ENCODE measurements at places on chromosomes 4 and X.

DNA sequence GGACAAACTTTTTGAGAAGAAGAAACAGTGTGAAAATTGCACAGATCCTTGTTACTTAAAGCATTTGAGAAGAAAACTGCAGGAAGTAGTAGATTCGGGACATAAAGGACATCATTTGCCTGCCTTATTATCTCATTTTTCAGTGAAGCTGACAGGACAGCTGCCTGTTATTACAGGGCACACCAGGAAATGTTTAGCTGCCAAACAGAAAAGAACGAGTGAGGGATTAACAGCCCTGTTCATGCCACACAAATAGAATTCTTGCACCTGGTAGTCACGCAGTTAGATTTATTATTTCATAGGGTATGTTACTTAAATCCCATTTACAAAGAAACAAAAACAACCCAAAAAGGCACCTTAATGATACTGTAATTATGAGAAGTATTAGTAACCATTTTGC is 100.6 kb downstream of the CHIC2 start:
- no peak for DNase-seq

DNA sequence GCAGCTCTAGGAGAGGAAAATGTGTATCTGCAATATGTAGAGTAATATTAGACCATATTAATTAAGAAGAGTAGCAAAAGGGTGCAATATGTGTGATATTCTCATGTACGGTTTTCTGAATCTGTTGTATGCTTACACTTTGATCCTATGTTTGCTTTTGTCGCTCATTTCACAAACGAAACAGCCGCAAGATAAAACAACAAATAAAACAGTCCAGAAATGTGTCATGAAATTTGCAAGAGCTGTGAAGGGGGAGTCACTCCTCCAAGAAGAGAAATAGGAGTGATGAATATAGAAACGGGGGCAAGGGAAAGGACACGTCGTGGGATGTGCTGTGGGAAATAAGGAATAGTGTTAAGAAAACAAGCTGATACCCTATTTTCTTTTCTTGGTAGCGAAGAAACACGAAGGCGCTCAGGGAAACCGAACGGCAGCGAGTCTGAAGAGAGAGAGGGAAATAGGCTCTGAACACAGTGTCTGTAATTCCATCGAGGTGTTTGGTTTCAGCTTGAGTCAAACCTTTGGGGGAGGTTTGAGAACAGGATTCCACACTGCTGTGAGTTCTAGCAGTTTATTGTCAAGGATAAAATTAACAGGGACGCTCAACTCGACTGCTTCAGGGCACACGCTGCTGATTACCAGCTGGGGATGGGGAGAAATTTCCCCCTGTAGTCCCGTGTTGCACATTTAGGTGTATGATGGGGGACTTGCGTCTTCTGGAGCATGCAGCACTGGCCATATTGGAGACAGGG is 595.6 kb upstream of the TENM3 start:
- no peak for DNase-seq

GRCh38 chr4:112978691-112979472 is 70.6 kb upstream of the ANK2 start:
- DNase-seq: no peak

GRCh38 chr4:128665514-128665913 is 144.0 kb upstream of the JADE1 start:
- no peak for DNase-seq

DNA sequence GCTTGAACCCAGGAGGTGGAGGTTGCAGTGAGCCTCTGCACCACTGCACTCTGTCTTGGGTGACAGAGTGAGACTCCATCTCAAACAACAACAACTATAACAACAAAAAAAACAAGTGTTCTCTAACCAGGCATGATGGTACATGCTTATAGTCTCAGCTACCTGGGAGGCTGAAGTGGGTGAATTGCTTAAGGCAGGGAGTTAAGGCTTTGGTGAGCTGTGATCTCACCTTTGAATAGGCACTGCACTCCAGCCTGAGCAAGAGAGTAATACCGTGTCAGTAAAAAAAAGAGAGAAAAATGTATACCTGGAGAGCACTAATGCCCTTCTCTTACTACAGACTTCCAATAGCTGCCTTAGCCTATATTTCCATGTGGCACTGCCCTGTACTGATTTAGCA is 18.9 kb upstream of the USP9X start:
- no peak for DNase-seq

DNA sequence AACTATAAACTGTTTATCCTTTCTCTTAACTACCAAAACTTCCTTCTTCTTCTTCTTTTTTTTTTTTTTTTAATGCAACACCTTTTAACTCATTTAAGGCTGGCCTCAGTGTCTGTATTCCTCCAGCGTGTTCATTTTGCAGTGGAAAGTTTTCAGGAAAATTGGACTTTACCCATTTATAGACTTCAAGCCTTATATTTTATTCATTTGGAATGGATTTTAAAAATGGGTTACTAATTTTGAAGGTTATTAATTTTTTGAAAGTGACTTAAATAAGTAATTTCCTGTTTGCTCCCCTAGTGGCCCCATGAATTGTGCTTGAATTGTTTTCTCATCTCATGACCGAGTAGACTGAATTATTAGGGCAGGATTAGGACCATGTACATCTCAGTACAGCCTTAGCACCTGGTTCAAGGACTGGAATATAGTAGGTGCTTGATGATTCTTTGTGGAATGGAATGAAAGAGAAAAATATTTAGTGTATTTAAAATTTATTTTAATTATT is 282.7 kb downstream of the ANKRD50 start:
- no peak for DNase-seq

DNA sequence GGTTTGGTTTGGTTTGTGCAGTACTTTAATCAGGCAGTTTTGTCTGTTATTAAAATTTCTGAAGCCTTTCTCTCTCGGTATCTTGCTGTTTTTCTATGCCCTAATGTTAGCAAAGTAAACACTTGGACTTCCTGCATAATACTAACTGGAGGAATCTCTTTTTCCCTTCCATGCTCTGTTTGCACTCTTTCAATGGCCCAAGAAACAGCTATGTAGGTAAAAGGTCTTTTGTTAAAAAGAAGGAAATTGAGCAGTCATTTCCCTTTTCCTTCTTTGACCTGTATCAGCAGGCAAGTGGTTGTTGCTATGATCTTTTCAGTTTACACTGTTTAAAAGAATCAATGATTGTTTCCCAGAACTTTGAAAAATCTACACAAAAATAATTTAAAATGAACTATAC is 82.7 kb downstream of the CCSER1 start:
- DNase-seq: no peak
